ENCODE measurements at places on chromosomes 7 and 10. TPM values are rescaled to one million over a fixed set of nuclear protein-coding genes. Genes with fewer than 3 reads are reported as not detected.

GRCh38 chr10:67669978-67670377 is 26.0 kb downstream of the CTNNA3 start:
- no peak for DNase-seq

DNA sequence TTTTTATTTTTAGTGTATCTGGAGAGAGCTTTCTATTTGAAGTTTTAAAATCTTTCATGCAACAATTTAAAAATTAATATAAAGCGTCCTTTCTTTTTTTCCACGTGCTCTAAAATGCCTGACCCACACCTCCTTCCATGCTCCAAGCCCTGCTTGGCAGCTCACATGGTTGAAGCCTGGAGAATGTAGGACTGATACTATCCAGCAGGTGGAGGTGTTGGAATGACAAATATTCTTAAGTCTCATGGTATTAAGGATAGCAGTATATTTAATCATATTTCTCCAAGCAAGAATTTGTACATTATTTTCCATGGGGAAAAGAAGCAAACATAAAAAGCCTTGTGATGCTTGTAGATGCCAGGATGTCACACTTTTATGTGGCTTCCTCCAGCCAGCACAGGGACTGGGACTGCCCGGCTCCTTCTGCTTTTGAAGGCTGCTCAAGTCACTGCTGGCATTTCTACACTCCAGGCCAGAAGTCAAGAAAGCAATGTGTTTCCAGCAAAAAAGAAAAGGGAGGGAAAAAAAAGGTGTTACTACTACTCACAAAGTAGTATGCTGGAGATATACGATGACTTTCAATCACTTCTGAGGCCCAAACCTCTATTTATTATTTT is 49.7 kb downstream of the BZW2 start:
- DNase-seq: peak; percentile 71

- DNase-seq: no peak
Observed at GRCh38 chr10:121580276-121581116, 17.7 kb downstream of the FGFR2 start.

GRCh38 chr10:103845972-103846371 is 9.4 kb downstream of the SH3PXD2A start:
- no peak for DNase-seq

GRCh38 chr7:28293527-28293835 is 112.9 kb upstream of the JAZF1 start:
- peak; percentile 48 for DNase-seq

The C7orf57 gene
- total RNA-seq: 0.24 TPM

Measured in Calu3 (cell line).